Stimulated activated CD4-positive, alpha-beta T cell treated with anti-CD3 and anti-CD28 coated beads, Interleukin-4, amount 100 ng/mL, for 24 hours (primary cell): ENCODE measurements at places on chromosomes 1 and 21.

GRCh38 chr1:93670141-93670540 lies 11.5 kb downstream of the BCAR3 start:
- no peak for DNase-seq

DNA sequence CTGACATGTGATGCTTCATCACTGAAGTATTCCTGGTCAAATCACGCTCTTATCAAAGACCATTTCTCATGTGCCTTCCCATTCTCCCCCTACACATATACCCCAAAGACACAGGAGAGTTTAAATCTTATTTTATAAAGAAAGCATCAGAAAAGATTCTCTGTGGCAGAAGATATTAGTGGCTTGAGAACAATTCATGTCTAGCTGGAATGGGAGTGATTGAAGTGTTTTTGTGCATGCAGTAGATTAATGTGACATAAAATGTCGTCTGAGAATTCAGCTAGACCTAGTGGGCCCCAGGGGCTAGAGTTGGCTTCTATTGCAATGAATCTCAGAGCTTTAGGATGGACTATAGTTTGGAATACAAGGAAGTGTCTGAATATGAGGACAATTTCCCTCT lies 163.9 kb downstream of the HUNK start:
- no peak for DNase-seq

- no peak for DNase-seq
Measured at GRCh38 chr1:235918032-235918431, 51.3 kb upstream of the LYST start.

DNA sequence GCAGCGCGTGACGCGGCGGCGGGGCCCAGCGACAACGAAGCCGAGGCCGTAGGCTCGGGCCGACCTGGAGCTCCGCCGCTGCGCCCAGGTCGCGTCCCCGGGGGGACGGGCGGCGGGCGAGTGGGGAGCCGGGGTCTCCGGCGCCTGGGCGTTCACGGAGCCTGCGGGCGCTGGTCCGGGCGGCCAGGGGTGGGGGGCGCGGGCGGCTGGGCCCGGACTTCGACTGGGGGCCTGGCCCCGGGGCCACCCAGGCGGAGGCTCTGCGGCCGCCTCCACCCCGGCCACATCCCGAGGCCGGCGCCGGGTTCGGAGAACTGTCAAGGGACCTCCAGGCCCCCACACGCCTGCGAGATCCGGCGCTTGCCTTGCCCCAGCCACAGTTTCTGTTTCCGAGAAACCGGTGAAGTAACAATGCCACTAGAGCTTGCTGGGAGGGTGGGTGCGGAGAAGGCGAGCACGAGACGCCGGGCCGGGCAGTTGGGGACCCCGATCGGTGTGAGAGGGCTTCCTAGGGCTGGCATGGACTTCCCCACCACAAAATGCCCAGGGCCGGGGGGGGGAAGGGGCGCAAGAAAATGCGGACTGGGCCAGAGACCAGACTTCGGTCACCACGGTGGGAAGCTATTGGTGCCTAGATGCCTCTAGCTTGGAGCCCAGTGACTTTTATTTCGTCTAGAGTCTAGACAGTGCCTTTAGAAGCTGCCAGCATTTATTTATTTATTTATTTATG lies 501 bp downstream of the FBXO6 start:
- peak; percentile 57 for DNase-seq

DNA sequence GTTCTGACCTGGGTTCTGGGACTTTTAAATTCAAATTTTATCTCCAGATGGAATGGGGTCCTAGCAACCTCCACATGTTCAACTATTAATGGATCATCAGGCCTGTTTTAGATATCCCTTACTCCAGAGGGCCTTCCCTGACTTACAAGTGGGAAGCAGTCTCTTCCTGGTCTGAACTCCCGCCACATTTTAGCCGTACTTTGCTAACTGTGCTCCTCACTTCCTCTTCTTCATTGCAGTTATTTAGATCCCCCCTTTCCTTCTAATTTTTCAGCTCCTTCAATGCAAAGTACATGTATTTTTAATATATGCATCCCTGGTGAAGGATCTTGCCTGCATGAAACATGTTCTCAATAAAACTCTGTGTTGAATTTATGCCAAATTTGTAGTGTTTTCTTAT lies 3.7 kb downstream of the CD1A start:
- DNase-seq: no peak

DNA sequence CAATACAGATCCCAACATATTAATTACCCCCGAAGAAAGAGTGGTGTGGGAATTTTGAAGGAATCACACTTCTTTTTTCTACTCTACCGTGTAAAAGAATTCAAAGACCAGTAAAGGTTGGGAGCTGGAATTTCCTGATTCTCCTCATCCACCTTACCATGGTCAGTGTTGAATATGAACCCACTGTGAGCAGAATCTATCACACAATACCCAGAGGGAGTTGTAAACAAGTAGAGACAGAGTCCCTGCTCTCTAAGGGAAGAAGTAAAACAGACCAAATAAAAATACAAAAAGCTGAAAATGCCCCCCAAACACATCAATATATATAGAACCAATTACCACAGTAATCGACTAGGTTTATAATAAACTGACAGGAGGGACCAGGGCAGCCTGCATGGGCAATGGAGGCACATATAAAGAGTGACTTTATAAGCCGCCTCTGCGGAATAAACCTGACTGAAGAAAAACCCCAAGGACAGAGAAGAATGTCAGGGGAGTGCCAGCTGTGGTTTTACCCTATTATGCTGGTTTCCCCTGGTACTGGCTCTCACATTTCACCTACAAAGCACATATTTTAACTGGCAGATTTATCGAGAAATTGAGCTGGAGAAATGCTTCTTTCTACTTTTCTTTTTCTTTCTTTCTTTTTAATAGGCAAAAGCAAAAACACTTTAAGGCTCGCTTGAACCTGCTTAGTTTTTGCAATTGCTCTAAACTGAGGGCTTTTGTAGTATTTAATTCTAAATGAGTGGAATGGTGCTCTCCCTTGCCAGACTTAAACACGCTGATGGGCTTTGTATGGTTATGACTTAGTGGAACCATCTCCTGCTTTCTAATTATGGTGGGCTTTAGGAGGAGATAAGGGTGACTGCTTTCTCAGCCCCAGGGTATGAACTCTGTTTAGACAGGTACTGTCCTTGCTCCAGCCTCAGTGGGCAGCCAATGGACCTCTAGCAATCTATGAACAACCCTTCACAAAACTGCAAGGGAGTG lies 244.8 kb downstream of the ASTN1 start:
- no peak for DNase-seq

GRCh38 chr1:43569175-43569574 lies 38.5 kb downstream of the PTPRF start:
- no peak for DNase-seq

DNA sequence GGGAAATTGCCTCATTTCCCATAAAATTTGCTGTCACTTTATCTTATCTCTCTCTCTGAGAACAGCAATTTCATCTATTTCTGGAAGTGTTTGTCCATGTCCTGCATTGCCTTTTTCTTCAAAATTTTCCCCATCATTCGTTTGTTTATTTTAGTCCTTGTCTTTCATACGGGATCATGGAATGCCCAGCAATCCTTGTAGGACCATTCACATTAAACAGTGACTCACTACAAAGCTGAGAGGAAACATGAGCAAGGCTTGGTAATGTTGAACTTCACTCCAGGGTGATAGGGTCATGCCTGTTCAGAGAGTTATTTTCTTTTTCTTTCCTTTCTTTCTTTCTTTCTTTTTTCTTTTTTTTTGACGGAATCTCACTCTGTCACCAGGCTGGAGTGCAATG lies 32.2 kb upstream of the HNRNPU start:
- no peak for DNase-seq

DNA sequence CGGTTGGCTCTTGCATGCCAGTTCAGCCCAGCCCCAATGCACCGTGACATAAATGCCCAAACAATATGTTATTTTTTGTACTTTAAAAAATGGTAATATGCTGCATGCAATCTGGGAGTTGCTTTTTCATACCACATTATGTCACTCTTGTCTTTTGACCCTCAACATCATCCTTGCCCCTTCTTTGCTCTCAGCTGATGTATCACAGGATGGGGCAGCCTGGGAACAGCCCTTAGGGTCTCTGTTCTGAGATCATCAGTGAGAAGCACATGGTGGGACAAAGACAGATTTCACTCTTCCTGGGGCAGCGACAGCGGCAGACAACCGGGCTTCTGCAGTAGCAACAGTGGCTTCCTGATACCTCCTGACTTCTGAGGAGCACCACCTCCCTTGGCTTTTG lies 79.5 kb downstream of the SETD4 start:
- no peak for DNase-seq

DNA sequence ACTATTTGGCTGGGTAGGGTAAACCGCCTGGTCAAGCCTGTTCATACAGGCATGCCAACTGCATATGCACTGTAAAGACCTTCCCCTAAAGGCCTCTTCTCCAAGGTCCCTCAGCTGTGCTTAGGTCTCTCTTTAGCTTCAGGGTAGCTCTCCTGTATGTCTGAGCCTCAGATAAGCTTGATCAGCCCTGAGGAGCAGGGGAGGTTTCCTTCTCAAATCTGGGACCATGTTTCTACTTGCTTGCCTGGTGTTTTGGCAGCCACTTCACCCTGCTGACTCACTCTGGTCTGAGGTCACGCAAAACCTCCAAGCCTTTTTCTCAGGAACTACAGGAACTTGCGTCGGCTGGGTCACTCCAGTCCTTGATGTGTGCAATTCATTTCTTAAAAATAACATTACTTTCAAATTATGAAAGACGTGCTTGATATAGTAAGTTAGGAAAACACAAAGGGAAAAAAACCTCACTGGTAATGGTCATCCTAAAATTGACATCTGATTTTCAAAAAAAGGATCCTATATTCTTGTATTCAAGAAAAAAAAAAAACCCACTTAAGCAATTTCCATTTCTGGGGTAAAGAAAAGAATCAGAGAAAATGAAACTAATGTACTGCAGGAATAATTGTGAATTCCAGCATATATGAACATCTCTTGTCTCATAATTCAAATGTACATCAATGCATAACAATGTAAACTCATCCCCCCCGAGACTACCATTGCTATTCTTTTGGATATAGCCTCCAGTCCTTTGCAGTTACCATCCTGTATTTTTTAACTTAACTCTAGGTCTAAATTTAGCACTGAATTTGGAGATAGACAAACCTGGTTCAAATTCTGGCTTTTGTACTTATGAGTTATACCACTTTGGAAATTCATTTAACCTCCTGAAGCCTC lies 24.8 kb upstream of the RNF19B start:
- DNase-seq: peak; percentile 58

GRCh38 chr1:113872219-113872935 lies 865 bp upstream of the PTPN22 start:
- DNase-seq: no peak

GRCh38 chr1:167057241-167057688 lies 32.9 kb downstream of the GPA33 start:
- no peak for DNase-seq

- no peak for DNase-seq
Measured at GRCh38 chr1:156577550-156577949, 2.0 kb upstream of the TTC24 start.

- DNase-seq: no peak
Measured at GRCh38 chr1:84170171-84170570, 26.1 kb downstream of the PRKACB start.

- no peak for DNase-seq
Measured at GRCh38 chr1:216144661-216145450, 278.4 kb downstream of the USH2A start.

GRCh38 chr1:200862713-200863415 lies 9.9 kb upstream of the GPR25 start:
- DNase-seq: no peak

DNA sequence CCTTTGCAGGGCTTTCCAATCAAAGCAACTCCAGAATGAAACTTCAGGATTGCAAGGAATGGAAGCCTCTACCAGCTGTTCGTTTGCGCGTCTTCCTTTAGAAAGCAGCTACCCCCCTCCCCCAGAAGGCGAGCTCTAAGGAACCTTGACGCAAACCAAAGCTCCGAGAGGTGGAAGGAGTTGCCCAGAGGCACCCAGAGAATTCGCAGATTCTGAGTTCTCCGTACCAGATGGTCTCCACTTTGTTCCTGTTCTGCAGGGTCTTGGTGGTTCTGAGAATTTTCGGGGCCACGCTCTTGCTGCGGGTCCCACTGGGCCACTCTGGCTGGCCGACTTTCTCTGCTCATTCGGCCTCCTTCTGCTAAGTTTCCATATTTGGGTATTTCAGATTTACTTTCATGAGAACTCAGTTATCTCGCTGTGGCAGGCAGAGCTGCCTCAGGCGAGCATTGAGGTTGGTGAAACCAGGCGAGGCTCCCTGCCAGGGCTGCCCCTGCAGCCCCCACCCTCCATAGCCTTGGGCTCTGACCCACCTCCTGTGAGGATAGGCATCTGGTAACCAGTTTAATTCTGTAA lies 801 bp downstream of the TRAF5 start:
- no peak for DNase-seq

DNA sequence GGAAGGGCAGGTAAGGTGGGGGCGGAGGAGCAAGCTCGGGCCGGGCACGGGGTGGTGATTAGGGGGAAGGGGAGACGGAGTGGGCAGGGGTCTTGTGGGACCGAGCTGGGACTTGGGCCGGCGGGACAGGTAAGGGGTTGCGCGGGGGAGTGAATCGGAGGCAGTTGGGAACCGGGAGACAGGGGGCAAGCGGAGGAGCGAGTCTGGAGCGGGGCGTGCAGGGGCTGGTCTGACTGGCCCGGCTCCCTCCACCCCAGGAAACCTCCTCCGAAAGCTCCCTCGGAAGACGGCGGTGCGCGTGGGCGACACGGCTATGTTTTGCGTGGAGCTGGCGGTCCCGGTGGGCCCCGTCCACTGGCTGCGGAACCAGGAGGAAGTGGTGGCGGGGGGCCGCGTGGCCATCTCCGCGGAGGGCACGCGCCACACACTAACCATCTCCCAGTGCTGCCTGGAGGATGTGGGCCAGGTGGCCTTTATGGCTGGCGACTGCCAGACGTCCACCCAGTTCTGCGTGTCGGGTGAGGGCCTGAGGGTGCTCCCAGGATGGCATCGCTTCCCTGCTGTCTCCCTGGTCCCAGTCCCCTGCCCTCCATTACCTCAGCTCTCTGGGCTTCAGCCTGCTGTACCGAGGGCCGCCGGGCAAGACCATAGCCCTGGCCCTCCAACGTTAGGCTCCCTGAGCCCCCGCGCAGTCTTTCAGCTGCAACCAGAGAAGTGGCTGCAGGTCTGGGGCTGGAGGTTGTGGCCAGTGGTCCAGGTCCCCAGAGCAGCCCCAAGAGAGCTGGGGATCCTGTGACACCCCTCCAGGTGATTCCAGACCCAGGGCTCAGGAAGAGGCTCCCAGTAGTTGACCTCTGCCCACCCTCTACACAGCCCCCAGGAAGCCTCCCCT lies 6.3 kb downstream of the OBSCN start:
- no peak for DNase-seq

GRCh38 chr21:34822942-34823341 lies 154.1 kb downstream of the CLIC6 start:
- no peak for DNase-seq

DNA sequence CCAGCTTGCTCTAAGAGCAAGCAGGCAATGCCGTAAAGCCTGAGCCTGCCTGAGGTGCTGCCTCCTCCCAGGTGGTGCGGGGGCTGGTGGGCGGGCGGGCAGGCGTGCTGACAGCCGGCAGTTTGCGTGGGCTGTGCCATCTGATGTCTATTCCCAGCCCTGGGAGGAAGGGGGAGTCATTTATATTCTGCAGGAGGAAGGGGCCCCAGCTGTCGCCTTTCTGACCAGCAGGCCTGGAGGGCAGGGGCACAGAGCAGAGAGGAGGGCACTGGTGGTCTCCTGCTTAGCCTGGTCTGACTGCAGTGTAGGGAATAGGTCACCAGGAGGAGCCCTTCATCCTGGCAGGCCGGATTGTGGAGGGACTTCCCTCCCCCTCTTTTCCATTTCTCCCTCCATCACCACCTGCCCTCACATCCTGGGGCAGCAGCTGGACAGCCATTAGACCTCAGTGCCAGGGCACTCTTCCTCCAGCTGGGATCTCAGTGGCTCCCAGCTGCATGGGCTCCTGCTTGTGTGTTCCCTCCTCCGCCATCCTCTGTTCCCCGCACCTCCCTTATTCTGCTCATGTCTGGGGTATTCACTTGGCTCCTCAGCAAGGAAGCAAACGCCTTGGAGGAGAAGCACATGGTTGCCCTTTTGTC lies 4.4 kb downstream of the CYB561D1 start:
- DNase-seq: no peak
